ENCODE measurements at places on chromosomes 12 and 14. TPM values are rescaled to one million over a fixed set of nuclear protein-coding genes. Genes with fewer than 3 reads are reported as not detected.

DNA sequence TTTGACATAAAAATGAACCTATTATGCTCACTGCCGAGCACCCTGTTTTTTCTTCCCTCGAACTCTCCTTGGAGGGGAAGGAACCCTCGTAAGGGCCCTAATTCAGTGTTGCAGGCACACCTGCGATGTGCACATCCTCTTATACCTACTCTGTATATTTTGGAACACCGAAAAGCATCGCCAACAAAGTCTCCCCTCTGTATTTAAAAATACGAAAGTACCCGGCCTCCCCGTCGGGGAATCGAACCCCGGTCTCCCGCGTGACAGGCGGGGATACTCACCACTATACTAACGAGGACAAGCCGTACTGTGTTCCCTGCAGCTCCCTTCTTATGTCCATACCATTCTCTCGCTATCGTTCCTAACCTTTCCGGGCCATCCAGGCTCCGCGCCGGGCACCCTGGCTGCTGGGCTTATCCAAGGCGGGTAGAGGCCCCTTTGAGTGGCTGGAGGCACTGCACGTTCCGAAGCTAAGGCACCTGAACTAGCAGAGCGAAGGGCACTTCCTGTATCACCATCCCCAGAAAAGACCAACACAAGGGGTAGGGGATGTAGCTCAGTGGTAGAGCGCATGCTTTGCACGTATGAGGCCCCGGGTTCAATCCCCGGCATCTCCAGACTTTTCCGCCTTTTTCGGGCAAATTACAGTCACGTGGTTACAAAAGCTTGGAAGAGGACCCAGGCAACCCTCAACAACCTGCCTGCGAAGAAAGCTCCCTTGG is 25.1 kb upstream of the UBC start:
- peak; percentile 93 for DNase-seq

GRCh38 chr12:115268451-115268850 is 584.5 kb upstream of the TBX3 start:
- no peak for DNase-seq

GRCh38 chr14:44316647-44317440 is 190.2 kb downstream of the FSCB start:
- peak; percentile 50 for DNase-seq

DNA sequence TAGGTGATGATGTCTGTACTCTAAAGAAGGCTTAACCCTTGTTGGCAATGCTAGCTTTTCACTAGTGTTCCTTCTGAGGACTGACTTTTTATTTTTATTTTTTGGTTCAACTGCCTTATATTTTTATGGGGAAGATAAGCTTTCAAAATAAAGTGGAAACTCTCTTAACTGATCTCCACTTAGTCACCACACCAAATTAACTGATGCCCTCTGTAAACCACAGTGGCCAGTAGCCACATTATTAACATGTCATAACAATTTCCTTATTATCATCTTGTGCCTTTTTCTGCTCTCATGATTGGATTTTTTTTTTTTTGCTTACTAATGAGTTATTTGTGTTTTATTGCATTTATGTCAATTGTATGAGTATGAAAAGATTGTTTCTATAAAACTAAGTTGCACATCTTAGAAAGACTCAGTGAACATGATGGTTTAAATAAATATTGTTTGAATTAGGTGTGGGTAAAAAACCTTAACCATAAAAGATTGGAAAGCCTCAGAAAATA is 56.9 kb downstream of the SCFD1 start:
- no peak for DNase-seq

DNA sequence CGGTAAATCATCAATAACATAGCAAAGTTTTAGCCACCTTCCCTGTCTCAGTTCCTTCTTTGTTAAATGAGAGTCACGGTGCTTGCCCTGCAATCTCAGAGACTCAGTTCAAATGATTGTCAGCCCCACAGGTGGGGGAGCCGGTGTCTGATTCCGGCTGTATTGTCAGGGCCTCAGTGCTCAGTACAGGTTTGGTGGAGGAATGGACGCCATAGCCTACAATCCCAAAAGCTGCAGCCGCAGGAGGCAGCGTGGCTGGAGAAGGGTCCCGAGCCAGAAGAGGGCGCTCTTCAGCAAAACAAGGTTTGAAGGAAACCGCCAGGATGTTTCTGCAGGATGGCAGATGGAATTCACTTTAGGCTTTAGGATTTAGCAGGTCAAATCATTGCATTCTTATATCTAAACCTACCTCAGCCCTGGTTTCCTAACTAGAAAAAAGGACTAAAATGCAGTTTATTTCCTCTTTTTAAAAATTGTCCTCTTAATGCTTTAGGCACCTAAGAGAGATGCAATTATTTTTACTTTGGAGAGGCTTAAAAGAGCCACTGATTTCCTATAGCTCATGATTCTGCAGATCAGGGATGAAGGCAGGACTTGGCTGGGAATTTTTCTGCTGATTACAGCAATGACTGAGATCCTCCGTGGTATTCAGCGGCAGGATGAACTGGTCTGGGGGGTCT is 29.2 kb downstream of the FOS start:
- peak; percentile 94 for DNase-seq

DNA sequence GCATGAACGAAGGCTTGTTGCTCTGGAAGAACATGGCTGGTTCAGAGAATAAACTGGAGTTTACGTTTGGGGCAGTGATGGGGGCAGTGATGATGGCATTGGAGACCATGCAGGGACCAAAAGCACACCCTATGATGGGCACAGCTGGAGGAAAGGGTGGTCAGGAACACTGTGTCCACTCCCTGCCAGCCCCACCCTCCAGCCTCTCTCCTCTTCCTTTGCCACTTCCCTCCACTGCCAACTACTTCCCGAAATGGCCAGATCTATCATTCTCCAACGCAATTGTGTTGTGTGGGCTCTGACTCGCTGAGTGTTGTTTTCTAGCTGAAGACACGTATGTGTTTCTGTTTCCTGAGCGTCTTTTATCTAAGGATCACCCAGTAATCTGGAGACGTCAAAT is 39.3 kb upstream of the GSG1 start:
- DNase-seq, result no peak

SMCO2 gene
- total RNA-seq, result 0.21 TPM

- no peak for DNase-seq
Measured at GRCh38 chr12:100671396-100672074, 98.1 kb downstream of the GAS2L3 start.
